ENCODE measurements at places on chromosomes 3 and 15.

- DNase-seq, result no peak
These were observed 106.5 kb upstream of the CTNNB1 start for GRCh38 chr3:41092844-41093243.

DNA sequence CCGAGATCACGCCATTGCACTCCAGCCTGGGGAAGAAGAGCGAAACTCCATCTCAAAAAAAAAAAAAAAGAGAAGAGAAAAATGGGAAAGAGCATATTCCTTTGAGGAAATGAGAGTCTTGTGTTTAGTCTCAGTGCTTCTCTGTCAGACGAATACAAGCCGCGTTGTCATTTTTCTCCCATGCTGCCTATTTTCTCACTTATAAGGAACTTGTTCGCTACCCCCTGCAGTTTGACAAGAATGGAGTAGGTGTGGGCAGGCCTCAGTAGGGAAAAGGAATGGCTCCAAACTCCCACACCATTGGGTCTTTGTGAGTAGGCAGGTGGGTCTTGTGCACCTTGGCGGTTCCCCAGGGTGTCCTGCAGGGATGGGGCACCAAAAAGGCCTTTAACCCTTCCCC, 6.5 kb downstream of the GPR160 start:
- DNase-seq, result no peak

- no peak for DNase-seq
These were observed 105.1 kb upstream of the GALNT15 start for GRCh38 chr3:16069149-16069922.

GRCh38 chr15:92005154-92005553, 151.6 kb downstream of the SLCO3A1 start:
- no peak for DNase-seq

DNA sequence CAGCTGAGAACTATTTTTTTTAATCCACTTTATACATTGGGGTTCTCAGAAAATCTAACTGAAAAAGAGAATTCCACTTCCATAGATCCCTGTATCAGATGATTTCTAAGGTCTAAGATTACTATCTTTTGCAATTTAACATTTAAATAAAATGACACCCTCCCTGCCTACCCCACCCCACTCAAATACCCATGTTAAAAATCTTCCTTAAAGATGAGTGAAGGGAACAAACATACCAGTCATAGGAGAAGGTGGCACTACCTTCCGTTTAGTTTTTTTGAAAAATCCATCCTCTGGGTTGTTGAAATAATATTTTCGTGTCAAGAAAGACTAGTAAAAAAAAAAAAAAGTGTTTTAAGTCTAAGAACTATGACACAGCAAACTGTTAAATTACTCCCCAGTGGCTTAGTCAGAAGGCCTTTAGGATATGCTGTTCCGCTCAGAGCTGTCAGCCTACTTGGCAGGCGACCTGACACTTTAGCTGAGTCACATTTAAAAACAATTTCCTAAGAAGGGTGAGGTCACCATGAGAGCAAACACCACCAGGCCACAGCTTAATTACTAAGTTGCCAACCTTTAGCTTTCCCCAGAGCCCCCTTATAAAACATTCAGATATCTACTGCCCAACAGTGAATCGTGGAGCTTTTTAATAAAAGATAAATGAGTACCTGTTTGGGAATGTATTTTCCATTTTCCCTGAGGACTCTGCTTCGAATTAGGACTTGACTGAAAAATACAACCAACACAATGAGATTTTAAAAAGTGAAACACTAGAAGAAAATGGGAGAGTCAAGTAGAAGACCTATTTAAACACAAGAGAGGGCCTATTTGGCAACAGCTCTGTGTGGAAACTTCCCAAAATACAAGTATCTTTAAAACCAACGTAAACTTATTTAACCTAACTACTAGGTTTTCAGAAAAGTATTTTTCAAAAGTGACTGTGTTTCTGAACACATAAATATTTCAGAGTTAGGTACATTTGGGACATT, 9.6 kb downstream of the EMC3 start:
- DNase-seq, result peak; percentile 56

GRCh38 chr15:98667521-98668179, 19.3 kb downstream of the IGF1R start:
- no peak for DNase-seq

DNA sequence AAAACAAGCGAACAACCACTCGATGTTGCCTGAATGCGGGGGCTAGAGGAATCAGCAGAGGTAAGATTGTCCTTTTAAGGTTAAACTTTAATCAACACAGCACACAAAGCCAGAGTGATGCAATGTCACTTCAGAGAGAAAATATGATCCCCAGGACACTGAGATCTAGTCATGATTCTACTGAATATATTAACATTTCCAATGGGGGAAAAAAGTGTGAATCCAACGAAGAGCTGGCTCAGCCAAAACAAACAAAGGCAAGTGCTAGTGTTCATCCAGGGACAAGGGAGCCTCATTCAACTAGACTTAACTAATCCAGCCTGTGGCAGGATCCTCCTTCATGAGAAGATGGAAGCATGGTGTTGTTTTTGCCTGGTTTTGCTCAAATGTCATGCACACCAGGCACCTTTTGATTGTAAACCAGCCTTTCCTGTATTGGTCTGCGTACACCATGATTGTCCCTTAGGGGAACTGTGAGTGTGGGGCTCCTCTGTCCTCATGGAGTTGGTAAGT, 35.8 kb downstream of the SCG5 start:
- DNase-seq, result no peak

- no peak for DNase-seq
These were observed 135.7 kb upstream of the RAD18 start for GRCh38 chr3:9098716-9099675.

- no peak for DNase-seq
These were observed 125.7 kb downstream of the TBL1XR1 start for GRCh38 chr3:177071496-177072156.

DNA sequence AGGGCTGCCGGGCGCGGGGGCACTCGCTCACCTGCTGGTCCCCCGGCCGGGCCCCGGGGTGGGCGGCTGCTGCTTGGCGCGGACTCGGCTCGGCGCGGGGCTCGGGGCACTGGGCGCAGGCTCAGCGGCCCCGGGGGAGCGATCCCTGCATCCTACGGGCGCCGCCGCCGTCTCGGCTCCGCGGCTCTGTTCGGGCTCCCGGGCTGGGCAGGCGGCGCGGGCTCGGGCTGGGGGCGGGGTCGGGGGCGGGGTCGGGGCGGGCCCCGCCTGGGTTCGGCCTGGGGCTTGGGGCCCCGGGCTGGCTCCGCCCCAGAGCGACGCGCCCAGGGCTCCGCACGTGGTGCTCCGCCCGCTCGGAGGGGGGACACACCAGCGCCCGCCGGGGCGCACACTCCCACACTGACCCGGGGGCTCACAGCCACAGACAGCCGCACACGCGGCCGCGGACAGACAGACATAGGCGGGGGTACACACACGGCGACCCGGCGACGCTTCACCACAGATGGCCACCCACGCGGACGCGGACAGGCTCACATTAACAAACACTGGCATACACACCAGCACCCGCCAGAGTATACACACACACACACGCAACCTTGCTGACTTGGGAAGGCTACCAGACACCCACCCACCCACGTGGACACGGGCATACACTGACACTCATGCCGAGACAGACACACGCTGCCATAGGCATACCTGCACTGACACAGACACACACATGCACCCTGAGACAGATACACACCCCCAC, at the start of gene SCN5A:
Gene SCN5A (minus strand): TSS at position 188 of the 748 bp plus-strand sequence. CDS start 16,380 bp downstream, outside the sequence.
- DNase-seq, result peak; percentile 50

GRCh38 chr15:67322481-67322880, 67.9 kb downstream of the IQCH start:
- DNase-seq, result no peak

GRCh38 chr15:98924401-98925049, 83.1 kb downstream of the PGPEP1L start:
- no peak for DNase-seq

- no peak for DNase-seq
These were observed 200.7 kb upstream of the TTC14 start for GRCh38 chr3:180401226-180401625.

- no peak for DNase-seq
These were observed 745 bp downstream of the RSL24D1 start for GRCh38 chr15:55195996-55196395.

All from activated CD8-positive, alpha-beta memory T cell treated with anti-CD3 and anti-CD28 coated beads, Interleukin-2, amount 10 ng/mL, durations not matched to agents 7 days and 5 days (primary cell).